ENCODE measurements at places on chromosomes 2 and 18.

GRCh38 chr2:236579746-236580315, 10.2 kb downstream of the ACKR3 start:
- no peak for DNase-seq

- DNase-seq, result no peak
Observed at GRCh38 chr2:45001869-45002385, 7.3 kb downstream of the SIX2 start.

GRCh38 chr2:25066455-25066854, 24.6 kb downstream of the EFR3B start:
- DNase-seq, result no peak

- no peak for DNase-seq
Observed at GRCh38 chr18:7360606-7361170, 129.8 kb downstream of the LRRC30 start.

GRCh38 chr2:206379886-206380285, 63.4 kb upstream of the ADAM23 start:
- DNase-seq, result no peak

Measured in progenitor cell of endocrine pancreas (in vitro differentiated cells).